Heart left ventricle (tissue), 16 donors: ENCODE measurements at places on chromosomes 1 and 21. TPM values are rescaled to one million over a fixed set of nuclear protein-coding genes. Genes with fewer than 3 reads are reported as not detected.

Gene NBPF12
- polyA plus RNA-seq: 2.9 TPM

Gene OR2L5
- not detected for polyA plus RNA-seq

Gene OR6K3
- not detected for polyA plus RNA-seq

Gene OR6N1
- polyA plus RNA-seq: not detected

Gene C2CD4D
- polyA plus RNA-seq: not detected

Gene RGS8
- polyA plus RNA-seq: not detected

Gene CLCA2
- polyA plus RNA-seq: 0.07 TPM

Gene PLA2G2D
- polyA plus RNA-seq: not detected

Gene GPR37L1
- 0.03 TPM for polyA plus RNA-seq

Gene ERG
- polyA plus RNA-seq: 5.9 TPM

Gene C4BPA
- polyA plus RNA-seq: not detected

Gene LIPI
- not detected for polyA plus RNA-seq

Gene TAS1R3
- 0.24 TPM for polyA plus RNA-seq

Gene SYPL2
- polyA plus RNA-seq: 14.7 TPM

Gene ST3GAL3
- polyA plus RNA-seq: 14.4 TPM

Gene GBP5
- polyA plus RNA-seq: 0.27 TPM

Gene RCAN3
- 3.6 TPM for polyA plus RNA-seq

Gene C1QB
- 25.9 TPM for polyA plus RNA-seq

Gene ACKR1
- polyA plus RNA-seq: 20.3 TPM

Gene PRDM16
- 13.1 TPM for polyA plus RNA-seq

Gene LRRIQ3
- polyA plus RNA-seq: 0.32 TPM

Gene SPATA46
- polyA plus RNA-seq: not detected

Gene OR6N2
- polyA plus RNA-seq: not detected

Gene NTMT2
- 0.33 TPM for polyA plus RNA-seq

Gene TNFRSF8
- 1.00 TPM for polyA plus RNA-seq

Gene CELA3B
- polyA plus RNA-seq: 0.24 TPM

Gene AURKAIP1
- polyA plus RNA-seq: 465 TPM

Gene SHE
- 17.7 TPM for polyA plus RNA-seq

Gene BGLAP
- polyA plus RNA-seq: 0.32 TPM

Gene NBPF6
- not detected for polyA plus RNA-seq

Gene CRYBG2
- polyA plus RNA-seq: not detected

Gene TMOD4
- polyA plus RNA-seq: not detected

Gene PLPP3
- 89.6 TPM for polyA plus RNA-seq

Gene ELF3
- 3.9 TPM for polyA plus RNA-seq

Gene SPRR2B
- polyA plus RNA-seq: not detected

Gene B3GALT5
- polyA plus RNA-seq: 0.01 TPM

Gene LIX1L
- polyA plus RNA-seq: 13.4 TPM

Gene NPHS2
- polyA plus RNA-seq: not detected

Gene SRP9
- 211 TPM for polyA plus RNA-seq

Gene FNDC5
- 75.3 TPM for polyA plus RNA-seq

Gene AMY2A
- polyA plus RNA-seq: not detected

Gene FAM3B
- polyA plus RNA-seq: not detected

Gene HSD3B2
- not detected for polyA plus RNA-seq

Gene GPR153
- 4.7 TPM for polyA plus RNA-seq

Gene RSPO1
- not detected for polyA plus RNA-seq

Gene PTPN14
- polyA plus RNA-seq: 8.7 TPM

Gene CLEC20A
- polyA plus RNA-seq: not detected

Gene SPRR4
- polyA plus RNA-seq: not detected

Gene AQP10
- polyA plus RNA-seq: 1.2 TPM

Gene MNDA
- polyA plus RNA-seq: 1.8 TPM
